Nucleus accumbens (tissue), 56 donors: ENCODE measurements at places on chromosomes 1 and 21.
A peak's percentile ranks its signal among the peaks of the same experiment; 100 is the strongest.

GRCh38 chr21:22076471-22076870 lies 1078.3 kb downstream of the NCAM2 start:
- DNase-seq: no peak

GRCh38 chr1:46453449-46453848 lies 36.2 kb upstream of the DMBX1 start:
- no peak for DNase-seq

- DNase-seq: peak; percentile 52
Observed at GRCh38 chr1:22053017-22053860, 730 bp downstream of the CDC42 start.

GRCh38 chr1:181079382-181079781 lies 9.1 kb upstream of the IER5 start:
- DNase-seq: no peak

DNA sequence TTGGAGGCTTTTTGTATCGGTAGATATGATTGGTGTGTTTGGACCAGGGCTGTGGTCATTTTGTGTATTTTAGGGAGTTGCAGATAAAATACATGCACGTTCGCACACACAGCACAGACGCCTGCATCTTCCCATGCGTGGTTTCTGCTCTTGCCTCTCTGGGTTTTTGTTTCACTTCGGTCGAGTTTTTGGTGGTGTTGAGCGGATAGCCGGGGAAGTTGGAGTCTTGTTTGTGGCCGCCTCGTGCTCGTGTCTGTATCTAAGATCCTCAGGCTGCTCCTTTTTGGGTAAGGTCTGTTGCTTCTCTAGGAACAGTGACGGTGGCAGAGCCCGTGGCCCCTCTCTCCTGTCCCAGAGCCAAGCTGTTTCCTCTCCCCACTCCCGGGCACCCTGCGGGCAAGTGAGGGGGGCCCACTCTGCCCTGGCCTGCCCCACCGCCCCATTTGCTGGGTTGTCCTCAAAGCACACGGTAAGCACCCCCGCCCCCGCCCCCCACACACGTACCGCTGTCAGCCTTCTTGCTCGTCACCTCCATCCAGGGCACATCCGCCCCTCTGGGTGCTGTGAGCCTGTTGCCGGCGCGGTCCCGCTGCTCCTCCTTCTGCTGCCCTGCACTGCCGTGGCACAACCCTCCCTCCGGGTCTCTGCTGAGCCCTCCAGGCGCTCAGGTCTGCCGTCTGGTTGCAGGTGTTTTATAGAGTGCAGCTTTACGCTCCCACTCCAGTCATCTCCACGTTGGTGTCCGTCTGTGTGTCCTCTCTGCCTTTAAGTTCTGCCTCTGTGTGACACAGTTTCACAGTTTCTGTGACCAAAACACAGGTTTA lies 51.9 kb downstream of the AGPAT3 start:
- DNase-seq: no peak

- DNase-seq: no peak
Observed at GRCh38 chr21:46071082-46071481, 26.8 kb upstream of the COL6A2 start.

DNA sequence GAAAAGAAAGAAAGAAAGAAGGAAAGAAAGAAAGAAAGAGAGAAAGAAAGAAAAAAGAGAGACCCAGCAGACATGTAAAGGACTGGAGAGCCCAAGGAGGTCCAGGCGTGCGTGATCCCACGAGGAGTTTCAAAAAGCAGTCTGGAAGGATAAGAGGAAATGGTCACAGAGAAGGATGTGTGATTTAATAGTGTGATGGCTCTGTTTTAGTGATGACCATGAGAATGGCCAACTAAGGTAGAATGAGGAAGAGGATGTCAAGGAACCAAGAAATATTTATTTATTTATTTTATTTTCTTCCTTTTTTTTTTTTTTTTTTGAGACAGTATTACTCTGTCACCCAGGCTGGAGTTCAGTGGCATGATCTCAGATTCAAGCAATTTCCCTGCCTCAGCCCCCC lies 25.5 kb downstream of the PTGS2 start:
- no peak for DNase-seq

DNA sequence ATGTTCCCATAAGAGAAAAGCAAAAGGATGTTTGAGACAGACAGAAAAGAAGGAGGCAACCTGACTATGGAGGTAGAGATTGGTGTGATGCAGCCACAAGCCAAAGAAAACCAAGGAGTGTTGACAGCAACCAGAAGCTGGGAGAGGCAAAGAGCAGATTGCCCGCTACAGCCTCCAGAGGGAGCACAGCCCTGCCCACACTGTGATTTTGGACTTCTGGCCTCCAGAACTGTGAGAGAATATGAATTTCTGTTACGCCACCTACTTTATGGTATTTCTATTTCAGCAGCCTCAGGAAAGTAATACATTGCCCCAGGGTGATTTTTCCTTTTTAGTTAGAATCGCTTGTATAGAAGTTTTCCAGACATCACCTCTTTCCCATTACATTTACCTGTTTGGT lies 28.4 kb downstream of the SLAMF6 start:
- DNase-seq: no peak
